ENCODE measurements at places on chromosomes 5 and 9.

- H3K27me3 ChIP-seq = no peaks in the 10 kb centered on the region
- H3K27ac ChIP-seq = no peak overlapping the region
- H3K4me3 ChIP-seq = no peak overlapping the region
- H3K36me3 ChIP-seq = no peaks in the 10 kb centered on the region
Measured at GRCh38 chr9:33225319-33226147, 14.4 kb upstream of the SPINK4 start.

- peaks cover 7% of the 10 kb centered on the region for H3K4me1 ChIP-seq
- no peaks in the 10 kb centered on the region for H3K36me3 ChIP-seq
- peak overlapping the region; percentile 8 for H3K27ac ChIP-seq
- no peaks in the 10 kb centered on the region for H3K27me3 ChIP-seq
- H3K4me3 ChIP-seq = no peak overlapping the region
Measured at GRCh38 chr5:137630216-137630971, 105.5 kb downstream of the KLHL3 start.

DNA sequence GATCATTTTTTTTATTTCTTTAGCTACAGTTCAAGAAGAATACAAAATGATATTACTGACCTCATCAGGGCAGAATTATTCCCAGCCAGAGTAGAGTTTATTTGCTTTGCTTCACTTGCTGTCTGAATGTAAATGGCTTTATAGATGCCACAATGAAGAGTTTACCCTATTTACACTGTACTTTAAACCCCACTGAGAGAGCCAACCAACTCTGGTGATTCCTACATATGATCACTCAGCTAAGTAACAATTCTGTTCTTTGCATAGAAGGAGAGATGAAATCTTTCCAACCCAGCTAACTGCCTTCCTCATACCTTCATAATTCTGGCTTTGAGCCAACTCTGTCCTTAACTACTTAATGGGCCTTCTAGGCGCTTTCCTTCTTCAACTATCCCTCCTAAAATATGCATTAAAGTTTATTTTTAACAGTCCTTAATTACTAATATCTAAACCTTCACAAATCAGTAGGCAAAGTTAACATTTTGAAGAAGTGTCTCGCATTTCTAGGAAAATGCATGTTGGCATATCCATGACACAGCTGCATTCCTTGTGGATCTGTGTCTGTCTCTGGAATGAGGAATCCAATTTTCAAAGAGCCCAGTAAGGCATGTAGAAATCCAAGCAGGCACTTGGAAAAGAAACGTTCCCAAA lies 284.8 kb upstream of the GRAMD2B start:
- H3K4me1 ChIP-seq = no peaks in the 10 kb centered on the region
- H3K27ac ChIP-seq = no peak overlapping the region
- DNase-seq = no peak
- H3K36me3 ChIP-seq = no peaks in the 10 kb centered on the region
- no peaks in the 10 kb centered on the region for H3K27me3 ChIP-seq

- H3K27ac ChIP-seq = no peak overlapping the region
- no peaks in the 10 kb centered on the region for H3K27me3 ChIP-seq
- no peaks in the 10 kb centered on the region for H3K36me3 ChIP-seq
- no peak overlapping the region for H3K4me3 ChIP-seq
- H3K4me1 ChIP-seq = no peaks in the 10 kb centered on the region
Measured at GRCh38 chr9:14989811-14990210, 79.6 kb upstream of the FREM1 start.

- peaks cover 30% of the 10 kb centered on the region for H3K4me1 ChIP-seq
- no peak overlapping the region for H3K4me3 ChIP-seq
- H3K36me3 ChIP-seq = no peaks in the 10 kb centered on the region
- H3K27ac ChIP-seq = peak overlapping the region; percentile 60
- DNase-seq = no peak
Measured at GRCh38 chr5:34484216-34484920, 171.8 kb upstream of the RAI14 start.

- DNase-seq = no peak
- H3K4me1 ChIP-seq = no peaks in the 10 kb centered on the region
- H3K27ac ChIP-seq = no peak overlapping the region
- no peaks in the 10 kb centered on the region for H3K27me3 ChIP-seq
- H3K4me3 ChIP-seq = no peak overlapping the region
Measured at GRCh38 chr5:146620669-146621051, 104.7 kb upstream of the GPR151 start.

DNA sequence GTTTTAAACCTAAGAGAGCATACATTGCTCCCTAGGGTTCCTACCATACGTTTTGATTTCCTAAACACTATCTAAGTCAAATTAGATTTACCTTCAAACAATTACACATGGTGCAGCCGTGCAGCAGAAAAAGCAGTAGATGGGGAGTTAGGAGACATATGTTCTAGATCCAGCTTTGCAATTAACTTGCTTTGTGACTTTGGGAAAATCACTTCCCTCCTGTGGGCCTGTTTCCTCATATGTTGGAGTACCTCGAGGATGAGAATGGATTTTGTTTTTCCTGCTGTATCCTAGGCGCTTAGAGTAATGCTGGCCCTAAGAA lies 711 bp downstream of the MRPL50 start:
- H3K36me3 ChIP-seq = peaks cover 4% of the 10 kb centered on the region
- no peak for DNase-seq
- H3K27ac ChIP-seq = peak overlapping the region; percentile 93
- peak overlapping the region; percentile 83 for H3K4me3 ChIP-seq
- no peaks in the 10 kb centered on the region for H3K27me3 ChIP-seq
- peaks cover 18% of the 10 kb centered on the region for H3K4me1 ChIP-seq

DNA sequence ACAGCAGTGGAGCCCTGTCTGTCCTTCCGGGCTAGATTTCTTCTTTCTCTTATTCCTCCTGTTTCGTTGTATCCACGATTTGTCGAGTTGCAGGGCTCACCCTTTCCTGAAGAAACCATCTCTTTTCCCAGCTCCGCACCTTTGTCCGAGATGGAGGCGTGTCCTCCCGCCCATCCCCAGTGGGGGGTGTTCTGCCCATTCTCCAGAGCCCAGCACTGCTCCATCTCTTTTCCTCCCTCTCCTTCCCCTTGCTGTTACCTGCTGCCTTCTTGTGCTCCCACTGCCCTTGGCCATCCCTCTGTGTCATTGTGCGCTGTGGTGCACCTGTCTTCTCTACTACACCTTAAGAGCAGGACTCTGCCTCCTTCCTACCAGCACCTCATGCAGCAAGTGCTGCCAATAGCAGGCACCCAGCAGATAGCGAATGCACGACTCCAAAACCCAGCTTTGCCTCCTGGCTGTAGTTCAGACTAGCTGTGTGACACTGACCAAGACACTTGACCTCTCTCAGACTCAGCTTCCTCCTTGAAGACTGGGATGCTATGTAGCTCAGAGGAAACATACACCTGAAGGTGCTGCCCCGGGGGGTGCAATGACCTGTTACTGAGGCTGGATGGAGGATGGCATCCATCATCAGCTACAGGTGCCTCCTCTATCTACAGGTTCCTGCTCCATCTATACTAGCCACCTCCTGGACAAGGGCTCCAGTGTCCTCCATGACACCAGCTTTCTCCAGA lies 8.9 kb downstream of the OR13J1 start:
- H3K27me3 ChIP-seq = no peaks in the 10 kb centered on the region
- no peaks in the 10 kb centered on the region for H3K4me1 ChIP-seq
- peak; percentile 29 for DNase-seq
- no peak overlapping the region for H3K27ac ChIP-seq

- H3K27ac ChIP-seq = no peak overlapping the region
- DNase-seq = no peak
- peaks cover 19% of the 10 kb centered on the region for H3K4me1 ChIP-seq
- H3K4me3 ChIP-seq = no peak overlapping the region
Measured at GRCh38 chr9:90064971-90065370, 460.2 kb downstream of the GADD45G start.

DNA sequence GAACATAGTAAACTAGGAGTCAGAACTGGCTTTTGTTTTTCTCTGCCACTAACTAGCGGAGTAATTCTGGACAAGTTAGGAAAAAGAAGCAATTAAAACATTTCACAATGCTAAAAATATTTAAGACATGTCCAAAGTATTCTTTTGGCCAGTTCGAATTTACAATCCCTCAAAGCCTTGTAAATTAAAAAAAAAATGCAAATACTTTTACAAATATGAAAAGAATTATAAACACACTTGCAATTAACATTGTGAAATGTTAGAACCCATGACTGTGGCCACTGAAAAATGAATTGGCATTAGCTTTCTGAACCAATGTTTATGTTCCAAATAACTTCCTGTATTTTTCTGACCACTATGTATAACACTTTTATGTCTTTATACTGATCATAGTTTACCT lies 2.2 kb downstream of the RAD1 start:
- no peaks in the 10 kb centered on the region for H3K27me3 ChIP-seq
- peaks cover 24% of the 10 kb centered on the region for H3K36me3 ChIP-seq
- peaks cover 24% of the 10 kb centered on the region for H3K4me1 ChIP-seq
- no peak overlapping the region for H3K27ac ChIP-seq
- no peak overlapping the region for H3K4me3 ChIP-seq

DNA sequence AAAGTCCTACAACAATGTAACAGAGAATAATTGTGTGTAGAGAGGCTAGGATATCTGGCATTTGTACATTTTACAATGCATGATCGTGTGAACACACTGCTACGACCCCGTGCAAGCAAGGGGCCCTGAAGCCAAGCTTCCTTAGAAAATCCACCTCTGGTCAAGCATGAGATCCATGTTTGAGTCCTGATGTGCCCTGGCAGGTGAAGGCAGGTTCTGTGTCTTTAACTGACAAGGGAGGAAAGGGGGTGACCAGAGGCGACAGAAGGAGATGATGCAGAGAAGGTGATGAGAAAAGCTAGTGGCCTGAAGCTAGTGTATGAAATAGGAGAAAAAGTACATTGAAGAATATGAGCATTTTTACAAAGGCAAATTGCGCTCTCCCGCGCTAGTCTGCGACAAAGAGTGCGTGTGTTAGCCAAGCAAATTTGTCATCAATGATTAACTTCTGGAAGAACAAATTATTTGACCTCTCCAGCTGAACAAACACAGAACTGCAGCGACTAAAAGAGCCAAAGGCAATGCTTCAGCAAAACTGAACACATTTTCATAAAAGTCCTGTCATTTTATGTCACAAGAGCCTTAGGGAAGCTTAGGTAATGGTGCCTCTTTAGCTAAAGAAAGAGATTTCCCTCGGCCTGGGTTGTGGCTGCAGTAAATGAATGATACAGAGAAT lies 101.7 kb upstream of the DAPK1 start:
- H3K36me3 ChIP-seq = no peaks in the 10 kb centered on the region
- peak overlapping the region; percentile 62 for H3K27ac ChIP-seq
- no peak overlapping the region for H3K4me3 ChIP-seq
- H3K4me1 ChIP-seq = peaks cover 17% of the 10 kb centered on the region

GRCh38 chr5:144328980-144329379 lies 158.3 kb downstream of the KCTD16 start:
- H3K4me3 ChIP-seq = no peak overlapping the region
- no peaks in the 10 kb centered on the region for H3K27me3 ChIP-seq
- no peaks in the 10 kb centered on the region for H3K4me1 ChIP-seq
- no peaks in the 10 kb centered on the region for H3K36me3 ChIP-seq
- no peak for DNase-seq
- no peak overlapping the region for H3K27ac ChIP-seq

DNA sequence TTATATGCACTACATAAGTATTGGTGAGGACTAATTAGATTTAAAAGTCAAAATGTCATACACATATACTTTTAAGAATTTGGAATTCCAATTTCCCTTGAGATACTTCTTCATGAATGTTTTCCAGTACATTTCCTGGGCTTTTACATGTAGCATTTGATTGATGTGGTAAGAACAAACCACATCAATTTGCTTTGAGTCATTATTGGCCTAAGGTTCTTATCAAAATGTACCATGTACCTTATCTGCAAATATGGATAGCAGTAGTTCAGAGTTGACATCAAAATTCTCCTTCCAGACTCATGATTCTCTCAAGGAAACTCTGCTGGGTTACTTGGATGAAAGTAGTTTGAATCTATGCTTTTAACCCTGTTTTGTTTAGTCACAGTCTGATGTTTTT lies 2.5 kb downstream of the CAST start:
- H3K27ac ChIP-seq = no peak overlapping the region
- no peak overlapping the region for H3K4me3 ChIP-seq
- peaks cover 22% of the 10 kb centered on the region for H3K4me1 ChIP-seq
- H3K27me3 ChIP-seq = no peaks in the 10 kb centered on the region

- H3K4me3 ChIP-seq = no peak overlapping the region
- no peaks in the 10 kb centered on the region for H3K27me3 ChIP-seq
- peaks cover 4% of the 10 kb centered on the region for H3K4me1 ChIP-seq
- DNase-seq = no peak
Measured at GRCh38 chr5:75275756-75276155, 39.1 kb upstream of the ANKRD31 start.

GRCh38 chr5:5487585-5488360 lies 65.3 kb downstream of the ICE1 start:
- peaks cover 20% of the 10 kb centered on the region for H3K36me3 ChIP-seq
- H3K4me1 ChIP-seq = no peaks in the 10 kb centered on the region
- H3K4me3 ChIP-seq = no peak overlapping the region
